ENCODE measurements at places on chromosomes 3 and 15.

- no peak for DNase-seq
Measured at GRCh38 chr3:135490219-135490915, 475.2 kb upstream of the PPP2R3A start.

DNA sequence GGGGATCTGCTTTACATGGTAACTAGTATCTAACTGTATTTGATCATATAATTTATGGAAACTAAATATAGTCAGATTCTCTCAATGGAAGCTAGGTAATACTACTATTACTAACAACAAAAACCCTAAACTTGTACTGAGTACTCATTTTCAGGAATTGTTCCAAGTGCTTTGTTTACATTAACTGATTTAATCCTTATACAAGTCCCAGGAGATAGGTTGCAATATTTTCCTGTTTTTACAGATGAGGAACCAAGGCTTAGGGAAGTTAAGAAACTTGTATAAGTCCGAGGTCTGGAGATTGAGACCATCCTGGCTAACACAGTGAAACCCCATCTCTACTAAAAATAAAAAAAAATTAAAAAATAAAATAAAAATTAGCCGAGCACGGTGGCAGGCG, 7.5 kb upstream of the MTHFS start:
- DNase-seq, result no peak

GRCh38 chr3:54424292-54424691, 301.9 kb downstream of the CACNA2D3 start:
- no peak for DNase-seq

DNA sequence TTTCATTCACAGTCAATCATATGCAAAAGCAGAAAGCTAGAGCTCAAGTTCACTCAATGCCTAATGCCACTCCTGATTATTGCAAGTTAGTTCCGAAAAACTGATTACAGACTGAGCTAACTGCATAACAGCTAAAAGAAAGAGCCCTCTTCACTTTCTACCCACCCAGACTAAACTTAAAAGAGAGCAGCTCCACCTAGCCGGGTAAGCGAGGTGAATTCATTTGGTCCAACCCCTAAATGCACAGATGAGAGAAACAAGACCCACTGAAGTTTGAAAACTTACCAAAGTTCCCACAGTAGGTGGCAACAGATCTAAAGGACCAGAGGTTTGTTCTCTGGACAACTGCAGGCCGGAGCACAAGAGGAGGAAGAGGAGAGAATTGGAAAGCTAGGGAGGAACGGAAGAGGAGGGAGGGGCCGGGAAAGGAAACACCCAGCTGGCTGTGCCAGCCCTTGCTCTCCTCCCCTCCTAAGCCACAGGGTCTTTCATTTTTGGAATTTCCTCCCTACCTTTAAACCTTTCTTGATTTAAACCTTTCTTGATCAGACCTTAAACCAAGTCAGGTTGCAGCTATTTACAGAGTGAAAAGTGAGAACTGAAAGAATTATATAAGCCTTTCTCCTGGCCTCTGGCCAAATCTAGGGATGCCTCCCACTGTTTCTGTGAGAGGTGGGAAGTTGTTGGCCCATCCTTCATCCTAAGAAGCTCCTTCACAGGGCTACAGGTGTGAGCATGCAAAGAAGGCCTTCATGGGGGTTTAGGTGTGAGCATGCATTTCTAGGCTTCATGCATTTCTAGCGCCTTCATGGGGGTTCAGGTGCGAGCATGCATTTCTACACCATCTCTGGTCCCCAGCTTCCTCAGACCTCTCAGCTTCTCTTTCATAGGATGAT, 114.7 kb upstream of the LMOD3 start:
- no peak for DNase-seq

GRCh38 chr15:61051569-61052031, 177.5 kb downstream of the RORA start:
- peak; percentile 67 for DNase-seq

DNA sequence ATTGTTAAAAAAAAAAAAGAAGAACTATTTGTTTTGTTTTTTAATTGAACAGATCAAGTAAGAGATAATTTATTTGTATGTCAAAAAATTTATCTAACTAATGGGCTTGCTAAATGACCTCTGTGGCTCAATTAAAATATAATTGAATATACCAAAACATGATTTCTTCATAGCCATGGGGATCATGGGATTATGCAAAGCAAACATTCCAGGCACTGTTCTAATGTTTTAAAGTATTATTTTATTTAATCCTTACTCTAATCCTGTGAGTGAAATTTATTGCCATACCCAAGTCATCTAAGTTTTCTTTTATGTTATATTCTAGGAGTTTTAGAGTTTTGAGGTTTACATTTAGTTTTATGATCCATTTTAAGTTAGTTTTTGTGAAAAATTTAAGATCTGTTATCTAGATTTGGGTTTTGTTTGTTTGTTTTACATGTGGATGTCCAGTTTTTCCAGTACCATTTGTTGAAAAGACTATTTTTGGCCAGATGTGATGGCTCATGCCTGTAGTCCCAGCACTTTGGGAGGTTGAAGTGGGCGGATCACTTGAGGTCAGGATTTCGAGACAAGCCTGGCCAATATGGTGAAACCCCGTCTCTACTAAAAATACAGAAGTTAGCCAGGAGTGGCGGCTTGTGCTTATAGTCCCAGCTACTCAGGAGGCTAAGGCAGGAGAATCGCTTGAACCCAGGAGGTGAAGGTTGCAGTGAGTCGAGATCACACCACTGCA, 52.3 kb upstream of the CNOT10 start:
- DNase-seq, result no peak

DNA sequence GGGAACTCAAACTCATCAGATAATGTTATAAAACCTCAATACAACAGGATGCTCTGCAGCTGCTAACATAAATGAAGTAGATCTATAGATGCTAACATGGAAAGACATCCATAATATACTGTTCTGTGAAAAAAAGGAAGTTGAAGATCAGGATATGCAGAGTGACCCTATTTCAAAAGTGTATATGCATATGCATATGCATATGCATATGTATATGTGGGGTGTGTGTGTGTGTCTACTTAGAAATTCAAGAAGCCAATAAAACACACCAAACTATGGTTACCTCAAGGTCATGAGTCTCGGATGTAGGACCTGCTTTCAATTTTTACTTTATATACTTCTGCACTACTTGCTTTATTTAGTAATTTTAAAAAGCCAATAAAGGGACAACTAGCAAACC, 125.6 kb downstream of the ABHD5 start:
- no peak for DNase-seq

- DNase-seq, result no peak
Measured at GRCh38 chr15:51621155-51621765, 1.3 kb downstream of the DMXL2 start.

GRCh38 chr3:18830087-18830486, 318.2 kb upstream of the KCNH8 start:
- DNase-seq, result no peak

- no peak for DNase-seq
Measured at GRCh38 chr3:187445356-187445755, 77.2 kb downstream of the RTP4 start.

DNA sequence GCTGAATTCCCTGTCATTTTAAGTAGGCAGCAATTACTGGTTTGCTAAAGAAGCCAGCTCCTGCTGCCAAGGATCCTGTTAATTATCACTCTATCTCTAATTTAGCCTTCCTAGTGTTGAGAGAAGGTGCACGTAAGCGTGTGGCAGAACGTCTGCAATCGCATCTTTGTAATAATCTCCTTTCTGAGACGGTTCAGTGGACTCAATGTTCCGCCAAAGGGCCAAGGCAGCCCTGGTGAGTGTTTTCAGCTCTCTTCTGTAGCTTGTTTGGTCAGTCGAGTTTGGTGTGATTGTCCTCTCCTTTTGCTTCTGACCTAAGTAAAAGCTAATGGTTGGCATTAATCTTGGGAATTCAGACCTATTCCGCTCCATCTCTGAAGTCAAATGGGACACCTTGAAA, 24.2 kb downstream of the MITF start:
- DNase-seq, result no peak

- no peak for DNase-seq
Measured at GRCh38 chr3:14333215-14333614, 69.2 kb upstream of the SLC6A6 start.

DNA sequence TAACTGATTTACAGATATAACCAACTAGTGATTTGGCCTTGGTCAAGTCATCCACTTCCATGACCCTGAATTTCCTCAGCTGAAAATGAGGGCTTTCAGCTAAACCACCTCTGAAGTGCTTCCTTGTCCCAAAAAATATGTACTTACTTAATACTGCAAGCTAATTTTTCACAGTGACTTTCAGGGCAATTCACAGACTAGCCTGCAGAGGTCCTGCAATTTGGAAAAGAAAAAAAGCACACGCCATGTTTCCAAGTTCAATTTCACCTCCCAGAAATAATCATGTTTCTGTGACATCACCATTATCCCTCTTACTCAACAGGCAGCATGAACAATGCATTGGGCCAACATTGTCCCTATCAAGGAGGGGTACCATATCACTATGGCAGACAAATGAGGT, 218.2 kb downstream of the SHOX2 start:
- no peak for DNase-seq

DNA sequence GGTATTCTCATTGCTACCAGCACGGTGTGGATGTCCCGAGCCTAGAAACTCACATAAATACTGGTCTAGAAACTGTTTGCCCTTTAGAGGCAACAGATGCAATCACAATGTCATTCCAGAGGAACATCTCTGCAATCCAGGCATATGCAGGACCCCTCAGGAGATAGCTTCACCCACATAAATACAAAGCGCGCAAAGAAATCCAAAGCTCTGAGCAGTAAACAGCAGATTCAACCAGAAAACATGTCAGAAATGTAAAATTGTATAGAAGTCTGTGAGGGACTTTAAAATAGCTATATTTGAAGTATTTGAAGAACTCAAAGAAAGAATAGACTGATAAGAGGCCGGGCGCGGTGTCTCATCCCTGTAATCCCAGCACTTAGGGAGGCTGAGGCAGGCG, 291.7 kb downstream of the FAM43A start:
- DNase-seq, result no peak

GRCh38 chr3:183277260-183277659, 24.2 kb downstream of the B3GNT5 start:
- no peak for DNase-seq

Measured in GM04504 (cell line).